Mammary epithelial cell (primary cell): ENCODE measurements at places on chromosomes 12 and 14. TPM values are rescaled to one million over a fixed set of nuclear protein-coding genes. Genes with fewer than 3 reads are reported as not detected.

The PTPN6 gene
- total RNA-seq = 16.7 and 27.0 TPM in 2 replicates

The RPAP3 gene
- total RNA-seq = 14.8 TPM

The AP4S1 gene
- 3.2 TPM for total RNA-seq

The DNAAF2 gene
- total RNA-seq = 10.5 TPM

The RFLNA gene
- not detected for total RNA-seq

The CLEC4D gene
- not detected in 2 replicates for total RNA-seq

The ART4 gene
- not detected for total RNA-seq

The ULK1 gene
- 9.8 TPM for total RNA-seq

The MMP19 gene
- total RNA-seq = 2.1 and 2.2 TPM in 2 replicates

The SLC6A13 gene
- 0.49 and 0.83 TPM in 2 replicates for total RNA-seq

The KRT7 gene
- 3,387 TPM for total RNA-seq
